ENCODE measurements at places on chromosomes 3 and 15.
A peak's percentile ranks its signal among the peaks of the same experiment; 100 is the strongest.

DNA sequence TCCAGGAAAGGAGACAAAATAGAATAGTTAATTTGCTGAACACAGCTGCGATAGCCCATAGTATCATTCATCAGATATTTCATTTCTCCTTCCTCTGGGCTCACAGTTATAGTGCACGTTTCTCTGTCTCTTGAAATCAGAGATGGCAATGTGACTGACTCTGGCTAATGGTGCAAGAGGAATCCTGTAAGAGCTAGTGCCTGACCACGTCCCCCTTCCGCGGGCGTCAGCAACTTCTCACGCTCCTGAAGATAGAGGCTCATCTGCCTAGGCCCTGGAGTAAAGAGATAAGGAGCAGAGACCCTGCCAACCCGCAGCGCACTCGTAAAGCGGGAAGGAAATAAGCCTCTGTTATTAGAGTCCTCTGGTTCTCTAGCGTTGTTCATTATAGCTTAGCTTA lies 391.8 kb downstream of the VPS13C start:
- no peak for DNase-seq

DNA sequence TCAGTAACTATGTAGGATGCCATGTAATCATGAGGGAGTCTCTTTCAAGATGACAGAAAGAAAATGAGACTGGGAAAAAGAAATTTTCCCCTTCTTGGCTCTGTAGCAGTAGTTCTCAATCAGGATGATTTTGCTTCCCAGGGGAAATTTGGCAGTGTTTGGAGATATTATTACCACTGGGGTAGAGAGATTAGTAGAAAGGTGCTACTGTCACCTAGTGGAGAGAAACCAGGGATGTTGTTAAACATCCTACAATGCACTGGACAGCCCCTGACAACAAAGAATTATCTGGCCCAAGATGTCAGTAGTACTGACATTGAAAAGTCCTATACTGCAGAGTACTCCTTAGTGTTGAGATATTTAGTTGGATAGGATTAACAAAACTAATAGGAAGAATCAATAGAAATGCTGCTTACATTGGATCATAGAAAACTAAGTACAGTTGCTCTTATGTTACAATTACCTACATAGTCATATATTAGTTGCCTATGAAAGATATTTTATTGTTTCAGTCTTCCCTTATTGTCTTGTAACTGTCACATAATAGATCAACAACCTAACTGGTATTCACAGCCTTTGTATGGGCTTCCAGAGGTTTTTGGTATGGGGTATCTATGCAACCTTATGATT lies 433.3 kb downstream of the RAP2B start:
- peak; percentile 59 for DNase-seq

DNA sequence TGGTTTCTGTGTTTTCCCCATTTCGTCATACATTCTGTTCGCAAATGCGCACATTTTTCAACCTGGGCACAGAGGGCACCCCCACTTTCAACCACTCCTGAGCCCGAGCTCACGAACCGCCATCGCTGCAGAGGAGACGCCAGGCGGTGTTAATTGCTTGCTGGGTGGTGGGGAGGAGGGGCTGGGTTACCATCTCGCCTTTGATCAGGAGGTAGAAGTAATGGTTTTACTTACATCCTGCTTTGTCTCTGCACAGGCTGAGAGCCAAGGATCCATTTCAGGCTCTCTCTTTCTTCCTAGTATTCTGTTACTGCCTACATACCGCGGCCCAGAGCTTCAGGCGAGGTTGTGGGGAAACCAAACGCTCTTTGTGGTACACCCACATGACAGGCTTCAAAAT lies 177.3 kb upstream of the WNT5A start:
- DNase-seq: no peak

DNA sequence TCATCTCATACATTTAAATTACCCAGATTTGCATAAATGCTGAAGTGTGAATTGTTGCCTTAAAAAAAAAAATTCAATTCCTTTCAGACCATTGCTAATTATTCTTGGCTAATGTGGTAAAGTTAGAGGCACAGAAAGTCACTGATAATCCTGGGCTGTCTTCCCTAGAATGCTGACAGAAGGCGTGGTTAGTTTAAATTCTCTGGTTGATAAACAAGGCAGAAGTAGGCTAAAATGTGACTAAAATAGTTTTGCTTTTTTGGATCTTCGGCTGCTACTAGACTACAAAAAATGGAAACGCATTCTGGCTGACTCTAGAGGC lies 193.7 kb downstream of the OTOL1 start:
- no peak for DNase-seq

DNA sequence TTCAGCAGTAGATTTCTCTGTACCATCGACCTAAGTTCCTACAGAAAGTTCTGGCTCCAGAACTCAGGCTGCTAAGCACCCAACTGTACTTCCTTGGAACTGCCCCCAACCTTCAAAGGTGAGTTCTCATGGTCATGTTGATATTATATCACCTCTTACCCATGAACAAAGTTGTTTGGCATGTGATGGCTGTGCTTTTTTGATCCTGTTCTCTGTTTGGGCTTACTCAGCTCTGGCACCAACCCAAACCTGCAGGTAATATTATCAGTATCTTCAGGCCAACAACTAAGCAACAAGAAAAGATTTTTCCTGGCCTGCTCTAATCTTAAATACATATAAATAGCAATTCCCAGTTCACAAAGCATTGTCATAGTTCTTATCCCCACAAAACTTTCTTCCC lies 318.7 kb upstream of the LMCD1 start:
- no peak for DNase-seq

GRCh38 chr3:188380722-188381121 lies 226.8 kb downstream of the LPP start:
- no peak for DNase-seq

GRCh38 chr3:48238531-48239085 lies 2.3 kb upstream of the ZNF589 start:
- no peak for DNase-seq

DNA sequence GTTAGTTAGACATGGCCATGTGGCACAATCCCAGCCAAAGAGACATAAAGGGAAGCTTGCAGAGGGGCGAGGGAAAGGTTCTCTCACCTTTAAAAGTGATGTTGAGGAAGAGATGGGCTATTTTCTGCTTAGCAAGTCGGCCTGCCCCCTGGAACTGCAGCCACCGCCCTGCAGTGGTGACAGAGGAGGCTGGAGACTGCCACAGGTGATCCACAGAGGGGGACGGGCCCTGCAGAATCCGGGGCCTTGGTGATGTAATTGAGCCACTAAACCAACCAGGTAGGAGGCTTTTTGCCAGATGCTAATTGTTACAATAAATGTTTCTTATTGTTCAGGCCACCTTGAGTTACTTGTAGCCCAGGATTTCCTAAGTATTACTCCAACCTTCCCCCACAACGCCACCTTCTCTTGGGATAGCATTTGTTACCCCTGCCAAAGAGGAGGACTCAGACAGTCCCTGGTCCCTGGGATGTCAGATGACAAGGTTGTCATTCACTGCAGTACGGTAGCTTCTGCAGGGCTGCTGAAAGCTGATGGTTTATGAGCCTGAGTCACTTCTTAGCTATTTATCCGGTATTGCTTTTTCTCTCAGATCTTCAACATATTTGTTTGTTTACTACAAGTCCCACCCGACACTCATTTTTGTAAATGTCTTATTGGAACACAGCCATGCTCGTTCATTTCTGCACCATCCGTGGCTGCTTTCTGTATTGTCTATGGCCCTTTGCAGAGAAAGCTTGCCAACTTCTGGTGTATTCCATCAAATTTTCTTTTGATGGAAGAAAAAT lies 63.3 kb upstream of the SEC61A1 start:
- peak; percentile 77 for DNase-seq

DNA sequence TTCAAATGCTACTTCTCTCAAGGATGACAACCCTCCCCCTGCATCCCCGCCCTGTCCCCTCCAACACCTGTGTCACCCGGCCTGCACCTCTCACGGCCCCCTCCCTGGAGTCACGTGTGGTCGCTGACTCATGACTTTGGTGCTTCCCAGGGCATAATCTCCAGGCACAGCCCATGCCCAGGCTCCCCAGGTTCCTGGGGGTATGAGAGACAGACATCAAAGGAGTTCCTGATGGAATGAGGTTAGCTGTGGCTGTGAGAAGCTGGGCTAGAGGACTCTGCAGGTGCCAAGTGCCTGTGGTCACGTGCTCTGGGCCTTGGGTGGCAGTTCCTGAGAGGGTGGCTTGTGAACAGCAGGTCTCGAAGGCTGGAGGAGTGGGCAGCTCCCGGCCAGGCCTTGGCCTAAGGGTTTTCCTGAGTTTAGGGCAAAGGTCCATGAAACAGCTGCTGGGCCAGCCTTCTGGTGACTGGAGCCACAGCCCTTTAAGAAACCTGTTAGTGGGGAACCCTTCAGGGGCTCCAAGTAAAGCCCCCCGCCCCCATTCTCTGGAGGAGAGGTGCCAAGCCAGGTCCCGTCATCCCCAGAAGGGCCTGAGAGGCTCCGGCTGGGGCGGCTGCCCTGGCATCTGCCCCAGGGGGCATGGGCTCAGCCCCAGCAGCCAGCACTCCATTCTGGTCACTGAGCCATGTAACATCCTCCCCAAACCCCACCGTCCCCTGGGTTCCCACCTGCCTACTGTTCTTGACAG lies 230.0 kb downstream of the XXYLT1 start:
- DNase-seq: no peak

DNA sequence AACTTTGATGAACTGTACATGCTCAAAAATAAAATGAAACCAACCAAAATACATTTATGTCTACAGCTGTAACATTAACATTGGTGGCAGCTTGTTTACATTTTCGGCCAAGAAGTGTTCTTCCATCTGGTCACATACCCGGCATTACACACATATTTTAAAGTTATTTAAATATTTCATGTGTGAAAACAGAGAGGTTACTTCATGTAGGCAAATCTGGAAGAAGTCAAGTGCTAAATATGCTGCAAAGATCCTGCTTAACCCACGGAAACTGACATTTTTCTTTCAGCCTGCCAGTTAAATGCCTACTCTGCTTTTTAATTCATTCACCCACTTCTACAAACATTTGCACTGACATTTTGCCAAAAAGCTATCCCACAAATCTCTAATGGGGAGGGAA lies 69.7 kb downstream of the MB21D2 start:
- DNase-seq: peak; percentile 34

- no peak for DNase-seq
Observed at GRCh38 chr3:13652728-13653127, 103.8 kb downstream of the FBLN2 start.

GRCh38 chr15:42108806-42109205 lies 14.4 kb upstream of the PLA2G4D start:
- DNase-seq: no peak

- DNase-seq: no peak
Observed at GRCh38 chr3:141114179-141114745, 63.1 kb downstream of the SPSB4 start.

DNA sequence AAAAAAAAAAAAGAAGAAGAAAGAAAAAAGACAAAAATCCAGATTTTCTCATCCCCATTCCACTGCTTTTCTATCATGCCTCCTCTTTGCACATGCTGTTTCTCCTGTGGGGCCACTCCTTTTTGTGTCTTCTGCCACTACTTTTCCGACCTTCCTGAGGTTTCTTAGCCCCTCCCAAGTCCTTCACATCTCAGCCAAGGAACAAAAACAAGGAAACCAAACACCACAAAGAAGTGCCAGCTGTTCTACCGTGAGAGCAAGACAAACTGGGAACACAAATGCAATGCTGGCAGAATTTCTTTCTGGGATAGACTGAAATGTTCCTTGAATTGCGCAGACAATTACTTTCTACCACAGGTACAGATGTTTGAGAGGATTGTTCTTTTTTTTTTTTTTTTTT lies 83.2 kb downstream of the MB21D2 start:
- DNase-seq: no peak

GRCh38 chr15:62124176-62124972 lies 40.7 kb downstream of the C2CD4B start:
- DNase-seq: no peak

DNA sequence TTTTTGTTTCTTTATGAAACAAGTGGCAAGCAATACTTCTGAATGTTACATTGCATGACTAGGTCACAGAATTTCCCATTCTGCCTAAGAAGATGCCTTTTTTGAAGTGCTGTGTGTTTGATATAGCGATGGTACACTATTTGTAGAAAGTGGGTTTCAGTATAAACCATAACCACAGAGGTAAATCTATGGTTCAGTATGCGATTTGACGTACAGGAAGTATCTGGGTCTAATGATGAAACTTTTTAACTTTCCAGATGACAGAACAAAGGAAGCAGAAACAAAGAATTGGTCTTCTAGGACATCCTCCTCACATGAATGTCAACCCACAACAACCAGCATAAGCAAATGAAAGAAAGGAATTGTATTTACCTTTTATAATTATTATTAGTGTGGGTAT lies 133.4 kb upstream of the BHLHE40 start:
- no peak for DNase-seq

DNA sequence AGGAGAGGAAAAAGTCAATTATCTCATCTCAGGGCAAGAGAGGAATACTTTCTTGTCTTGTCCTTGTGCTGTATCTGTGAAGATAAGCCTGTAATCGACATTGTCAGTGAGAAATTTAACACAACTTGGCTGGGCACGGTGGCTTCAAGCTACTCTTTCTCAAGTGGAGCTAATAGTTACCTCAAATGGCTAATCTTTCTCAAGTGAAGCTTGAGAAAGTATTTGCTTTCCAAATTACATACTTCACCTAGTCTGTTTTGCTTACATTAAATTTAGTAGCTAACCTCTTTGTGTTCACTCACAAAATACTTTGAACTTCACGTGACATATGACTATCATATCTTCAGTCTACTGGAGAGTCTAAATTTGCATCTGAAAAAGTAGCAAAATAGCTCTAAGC lies 48.3 kb upstream of the B3GALNT1 start:
- DNase-seq: no peak

GRCh38 chr3:115280506-115280905 lies 133.4 kb upstream of the ZBTB20 start:
- DNase-seq: no peak

DNA sequence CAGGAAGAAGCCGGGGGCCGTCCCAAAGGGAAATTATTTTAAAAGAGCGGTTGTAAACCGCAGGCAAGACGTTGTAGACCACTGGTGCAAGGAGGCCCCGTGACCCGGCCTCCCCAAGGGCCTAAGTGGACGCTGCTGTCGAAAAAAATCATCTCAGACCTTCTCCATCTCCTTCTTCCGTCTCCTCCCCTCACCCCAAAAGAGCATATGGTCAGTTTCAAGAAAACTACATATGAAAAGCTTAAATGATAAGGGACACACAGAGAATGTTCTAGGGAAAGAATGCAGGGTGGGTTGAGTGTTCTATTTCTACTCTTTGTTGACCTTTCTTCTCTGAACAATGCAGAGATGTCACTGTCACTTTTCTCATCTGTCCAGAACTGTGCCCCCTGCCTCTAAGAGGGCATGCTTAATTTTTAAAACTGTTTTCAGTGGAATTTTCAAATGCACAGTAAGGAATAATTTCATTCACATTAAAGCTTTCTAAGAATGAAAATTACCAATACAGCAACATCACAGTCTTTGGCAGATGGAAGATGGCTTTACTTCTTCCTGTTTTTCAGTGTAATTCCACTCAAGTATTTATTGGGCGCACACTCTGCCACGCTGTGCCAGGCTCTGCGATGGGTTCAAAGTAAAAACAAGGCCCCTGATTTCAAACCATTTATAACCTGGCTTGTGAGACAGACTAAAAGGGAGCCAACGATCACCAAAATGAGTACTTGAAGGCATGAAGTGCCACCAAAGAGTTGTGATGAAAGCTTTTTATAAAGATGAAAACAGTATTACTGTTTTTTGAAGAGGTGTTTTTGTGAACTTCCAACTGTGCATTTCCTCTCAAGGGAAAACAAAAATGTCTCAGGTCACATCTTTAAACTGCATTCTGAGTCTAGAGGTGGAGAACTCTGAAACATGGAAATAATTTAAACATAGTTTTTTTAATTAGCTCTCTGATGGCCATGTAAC lies 891 bp upstream of the TOP2B start:
- DNase-seq: peak; percentile 65
